ENCODE measurements at places on chromosomes 3 and 15.

DNA sequence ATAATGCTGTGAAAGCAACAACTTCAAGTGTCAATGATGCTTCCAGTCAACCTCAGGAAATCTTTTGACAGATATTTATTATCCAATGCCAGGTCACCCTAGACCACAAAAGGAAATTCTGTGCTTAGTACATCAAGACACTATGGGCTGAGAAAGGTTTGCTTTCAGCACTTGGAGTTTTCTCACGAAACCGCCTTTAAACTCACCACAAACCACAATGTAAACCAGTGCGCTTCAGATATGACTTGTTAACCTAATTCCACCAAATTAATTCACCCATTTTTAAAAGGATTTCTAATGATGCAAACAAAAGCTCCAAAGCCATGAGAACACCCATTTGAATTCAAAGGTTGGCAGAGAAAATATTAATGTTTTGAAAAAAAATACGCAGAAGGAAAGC, 292.9 kb upstream of the NR2F2 start:
- DNase-seq, result no peak

DNA sequence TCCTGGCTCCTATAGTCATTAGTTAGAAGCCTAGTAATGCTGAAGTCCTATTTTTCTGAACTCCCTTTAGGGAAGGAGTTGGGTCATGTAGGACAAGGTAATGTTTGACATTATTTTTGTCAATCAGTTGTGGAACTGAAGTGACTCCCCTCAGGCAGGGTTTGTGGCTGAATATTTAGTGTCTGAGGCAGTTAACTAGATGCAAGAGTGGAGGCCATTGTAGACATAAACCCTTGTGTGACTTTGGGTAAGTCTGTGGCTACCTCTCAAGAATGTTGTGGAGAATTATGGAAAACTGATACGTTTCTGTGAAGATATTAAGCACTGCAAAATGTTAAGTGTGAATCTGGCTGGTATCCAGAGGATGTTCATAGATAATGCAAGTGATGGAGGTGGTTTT, 125.2 kb upstream of the PHLDB2 start:
- no peak for DNase-seq

DNA sequence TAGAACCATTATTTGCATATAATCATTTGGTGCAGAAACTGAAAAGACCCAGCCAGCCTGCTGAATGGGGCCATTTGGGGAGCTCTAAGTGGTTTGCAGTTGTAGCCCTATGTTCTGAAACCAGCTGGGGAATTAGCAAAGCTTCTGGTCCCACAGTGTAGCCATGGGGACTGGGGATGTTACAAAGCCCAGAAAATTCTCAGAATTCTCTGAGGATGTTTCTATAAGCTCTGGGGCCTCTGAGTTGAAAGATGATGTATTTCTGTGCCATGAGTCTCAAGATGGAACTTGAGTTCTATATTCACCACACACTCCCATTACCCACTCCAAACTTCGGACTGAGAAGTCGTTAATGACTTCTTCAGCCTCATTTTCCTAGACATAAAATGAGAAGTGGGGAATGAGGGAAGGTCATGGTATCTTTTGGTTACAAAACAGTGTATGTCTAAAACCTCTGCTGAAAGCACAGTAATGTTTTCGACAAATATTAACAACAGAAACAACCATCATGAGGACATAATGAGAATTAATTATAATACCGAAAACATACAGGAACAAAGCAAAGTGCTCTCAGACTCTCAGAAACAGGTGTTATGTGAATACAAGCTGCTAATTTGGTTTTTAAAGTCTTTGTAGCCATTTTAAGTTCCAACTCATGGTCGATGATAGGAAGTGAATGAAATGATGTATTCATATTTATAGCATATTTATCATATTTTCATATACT, 89.4 kb downstream of the RFTN1 start:
- no peak for DNase-seq

DNA sequence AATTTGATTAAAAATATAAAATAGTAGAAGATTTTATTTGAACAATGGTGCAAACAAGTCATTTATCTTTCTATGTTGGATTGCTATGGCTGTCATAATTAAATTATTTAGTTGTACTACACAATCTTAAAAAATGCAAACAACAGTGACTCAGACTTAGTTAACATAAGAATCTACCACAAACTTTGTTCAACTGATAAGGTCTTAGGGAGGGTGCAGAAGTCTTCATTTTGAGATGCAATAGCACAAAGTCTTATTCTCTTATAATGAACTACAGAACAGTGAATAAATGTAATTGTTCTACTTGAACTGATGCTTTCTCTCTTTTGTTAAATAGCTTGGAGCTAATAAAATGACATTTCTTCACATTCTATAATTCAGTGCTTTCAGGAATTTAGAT, 482.8 kb upstream of the NAALADL2 start:
- DNase-seq, result no peak

- no peak for DNase-seq
These were observed 78.9 kb downstream of the SLTM start for GRCh38 chr15:58854593-58854992.

DNA sequence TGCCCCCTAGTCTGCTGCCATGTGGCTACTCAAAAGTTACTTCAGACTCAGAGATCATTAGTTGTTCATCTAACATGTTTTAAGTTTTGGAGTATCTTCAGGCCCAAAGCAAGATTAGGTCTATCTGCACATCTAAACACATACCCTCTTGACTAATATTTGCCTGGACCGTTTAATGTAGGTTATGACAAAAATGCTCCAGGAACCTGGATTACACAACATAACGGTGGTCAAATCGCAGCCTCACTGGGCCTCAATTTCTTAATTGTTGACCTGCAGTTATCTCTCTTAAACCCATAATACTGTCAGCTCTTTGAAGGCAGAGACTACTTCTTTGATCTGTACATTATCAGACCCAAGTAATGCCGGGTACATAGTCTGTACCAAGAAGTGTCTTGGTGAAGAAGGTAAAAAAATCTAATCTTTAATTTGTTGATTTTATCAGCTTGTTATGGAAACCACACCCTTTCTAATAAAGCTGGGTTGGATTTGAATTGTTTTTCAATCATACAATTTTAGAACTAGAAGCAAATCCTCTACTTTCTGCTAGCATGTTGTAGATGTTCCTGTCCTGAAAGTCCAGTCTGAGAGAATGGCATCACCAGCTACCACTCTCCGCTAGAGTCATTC, 3.6 kb downstream of the SNRK start:
- DNase-seq, result no peak

- DNase-seq, result no peak
These were observed 9.6 kb upstream of the LRRC2 start for GRCh38 chr3:46575577-46576222.

- DNase-seq, result no peak
These were observed 53.8 kb upstream of the CPB1 start for GRCh38 chr3:148773805-148774204.

GRCh38 chr3:11470031-11470853, 173.5 kb downstream of the VGLL4 start:
- DNase-seq, result no peak

- no peak for DNase-seq
These were observed 270.2 kb downstream of the CADM2 start for GRCh38 chr3:85228966-85229365.

- DNase-seq, result no peak
These were observed 392.6 kb upstream of the TPM1 start for GRCh38 chr15:62649793-62650420.

DNA sequence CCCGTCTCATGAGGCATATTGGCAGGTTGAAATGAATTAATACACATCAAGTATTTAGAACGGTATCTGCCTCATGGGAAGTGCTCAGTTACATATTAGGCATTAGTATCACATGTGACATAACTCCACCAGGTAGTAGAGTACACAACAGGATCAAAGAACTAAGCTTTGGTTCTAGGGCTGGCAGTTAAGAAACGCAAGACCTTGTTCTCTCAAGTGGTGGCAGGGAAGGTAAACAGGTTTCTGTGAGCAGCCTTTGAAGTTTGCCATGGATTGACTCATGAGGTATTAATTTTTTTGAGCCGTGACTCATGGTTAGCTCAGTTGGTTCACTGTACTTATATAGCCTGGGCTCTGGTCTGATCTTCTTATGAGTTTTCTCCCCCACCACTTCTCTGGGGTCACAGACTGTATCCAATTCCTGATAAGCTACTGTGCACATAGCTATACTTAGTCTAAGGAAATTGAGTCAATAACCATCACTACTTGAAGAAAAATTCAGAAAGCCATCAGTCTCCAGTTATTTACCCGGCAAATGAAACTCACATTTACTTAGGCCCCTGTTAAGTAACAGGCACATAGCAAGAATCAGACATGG, 155.6 kb upstream of the STT3B start:
- DNase-seq, result no peak

GRCh38 chr3:138846262-138846791, 11.6 kb upstream of the PIK3CB start:
- no peak for DNase-seq

- DNase-seq, result no peak
These were observed 13.8 kb downstream of the PSMD6 start for GRCh38 chr3:64009528-64009927.

GRCh38 chr15:38300395-38300794, 47.8 kb downstream of the SPRED1 start:
- no peak for DNase-seq

DNA sequence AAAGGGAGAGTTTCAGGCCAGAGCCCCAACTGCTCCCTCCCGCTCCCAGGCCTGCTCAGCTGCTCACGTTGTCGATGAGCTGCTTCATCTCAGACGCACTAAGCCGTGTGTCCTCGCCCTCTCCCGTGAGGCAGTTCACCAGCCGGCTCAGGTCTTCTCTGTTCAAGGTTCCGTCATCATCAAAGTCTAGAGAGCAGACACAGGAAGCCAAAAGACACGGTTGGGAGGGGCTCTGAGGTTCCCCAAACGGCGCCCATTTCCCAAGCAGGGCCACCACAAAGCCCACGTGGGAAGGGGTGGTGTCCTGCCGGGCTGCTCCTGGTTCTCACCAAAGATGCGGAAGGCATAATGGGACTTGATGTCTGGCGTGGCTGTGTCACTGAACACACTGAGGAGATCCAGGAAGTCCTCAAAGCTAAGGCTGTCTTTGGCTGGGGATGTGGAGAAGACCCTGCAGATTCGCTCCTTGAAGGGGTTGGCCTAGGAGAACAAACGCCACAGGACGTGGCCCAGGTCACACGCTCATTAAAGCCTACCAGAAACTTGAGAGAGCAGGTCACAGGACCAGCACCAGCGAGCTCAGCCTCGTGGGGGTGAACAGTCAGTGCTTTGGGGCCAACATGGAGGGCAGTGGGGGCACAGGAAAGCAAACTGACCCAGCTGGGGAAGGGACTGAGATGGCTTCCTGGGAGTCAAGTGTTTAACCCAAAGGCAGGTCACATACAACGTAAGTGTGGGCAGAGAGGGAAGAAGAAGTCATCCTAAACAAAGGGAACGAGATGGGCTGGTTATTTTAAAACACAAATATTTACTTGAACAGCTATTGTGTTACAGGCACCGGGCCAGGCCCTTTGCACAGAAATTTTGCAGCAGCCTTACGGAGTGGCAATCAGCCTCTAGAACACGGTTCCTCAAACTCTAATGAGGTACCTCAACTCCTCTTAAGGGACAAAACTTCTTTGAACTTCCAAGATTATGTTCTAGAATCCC, 2.4 kb downstream of the CIB1 start:
- no peak for DNase-seq

GRCh38 chr3:187896646-187897045, 151.4 kb upstream of the BCL6 start:
- no peak for DNase-seq

DNA sequence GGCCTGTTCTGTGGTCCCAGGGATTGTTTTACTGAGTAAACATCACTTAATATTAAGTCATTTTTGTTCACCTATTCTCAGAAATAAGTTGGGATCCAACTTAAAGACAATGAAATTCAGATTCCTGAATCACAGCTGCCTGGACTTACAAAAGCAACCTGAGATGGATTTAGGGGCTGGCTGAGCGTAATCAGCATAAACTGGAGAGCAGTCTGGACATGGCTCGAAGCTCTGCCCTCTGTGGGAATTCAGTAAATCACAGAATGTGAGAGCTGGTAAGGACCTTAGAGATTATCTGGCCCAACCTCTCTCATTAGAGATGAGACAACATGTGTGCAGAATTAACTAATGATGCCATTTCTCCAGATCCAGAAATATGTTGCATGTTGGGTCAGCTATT, 23.7 kb downstream of the CCDC80 start:
- DNase-seq, result no peak

DNA sequence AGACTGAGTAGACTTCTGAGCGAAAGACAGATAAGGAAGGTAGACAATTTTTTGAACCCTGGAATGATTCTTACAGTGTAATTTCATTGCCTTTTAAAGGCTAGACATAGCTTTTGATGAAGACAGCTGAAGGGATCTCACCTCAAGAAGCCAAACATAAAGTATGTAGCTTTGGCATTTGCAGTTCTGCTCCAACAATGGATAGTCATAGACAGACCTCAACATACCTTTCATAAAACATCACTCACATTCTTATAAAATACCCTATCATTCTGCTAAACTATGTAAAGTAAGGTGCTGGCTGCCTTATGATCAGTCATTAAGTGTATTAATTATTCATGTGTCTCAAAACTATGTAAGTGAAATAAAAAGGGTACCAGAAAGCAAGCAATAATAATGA, 70.0 kb downstream of the UBE3A start:
- DNase-seq, result no peak

- no peak for DNase-seq
These were observed 42.7 kb downstream of the ATOSA start for GRCh38 chr15:52636459-52636858.

DNA sequence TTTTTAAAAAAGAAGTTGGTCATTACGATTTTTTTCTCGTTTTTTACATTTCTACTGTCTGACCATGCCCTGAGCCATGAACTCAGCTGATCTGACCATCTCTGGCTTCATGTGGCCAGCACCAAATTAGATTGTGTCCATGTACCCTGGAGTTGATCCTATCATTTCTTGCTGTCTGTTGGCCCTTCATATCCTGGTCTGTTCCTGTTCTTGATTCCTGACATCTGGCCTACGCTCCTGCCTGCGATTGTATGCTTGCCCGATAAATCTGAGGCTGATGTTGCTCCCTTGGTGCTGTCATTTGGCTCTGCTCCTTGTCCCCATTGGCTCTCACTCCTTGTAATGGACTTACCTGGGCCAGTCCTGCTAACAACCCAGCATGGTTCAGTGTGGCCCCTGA, 89.8 kb upstream of the IGSF10 start:
- DNase-seq, result no peak

DNA sequence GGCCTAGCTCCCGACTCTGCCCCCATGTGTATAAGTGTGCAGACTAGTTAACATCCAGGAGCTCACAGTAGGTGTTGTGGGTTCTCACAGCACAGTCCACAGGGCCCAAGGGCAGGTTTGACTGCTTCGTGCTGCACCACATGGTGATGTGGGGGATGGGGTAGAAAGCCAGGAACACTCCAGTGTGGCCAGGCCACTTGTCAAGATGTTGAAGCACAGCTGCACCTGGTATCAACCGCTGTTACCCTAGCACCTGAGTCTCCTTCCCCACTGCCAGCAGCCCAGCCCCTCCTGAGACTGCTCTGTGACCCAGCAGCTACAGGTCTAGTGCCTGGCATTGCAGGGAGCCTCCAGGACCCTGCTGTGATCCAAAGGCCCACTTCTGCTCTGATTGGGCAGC, 53.4 kb downstream of the CHDH start:
- DNase-seq, result no peak

GRCh38 chr15:73744293-73744692, 8.9 kb downstream of the INSYN1 start:
- DNase-seq, result no peak

Measured in brain (organoid and tissue), 16 donors.